IPS-NIHi11 (cell line): ENCODE measurements at places on chromosomes 5 and 9.

DNA sequence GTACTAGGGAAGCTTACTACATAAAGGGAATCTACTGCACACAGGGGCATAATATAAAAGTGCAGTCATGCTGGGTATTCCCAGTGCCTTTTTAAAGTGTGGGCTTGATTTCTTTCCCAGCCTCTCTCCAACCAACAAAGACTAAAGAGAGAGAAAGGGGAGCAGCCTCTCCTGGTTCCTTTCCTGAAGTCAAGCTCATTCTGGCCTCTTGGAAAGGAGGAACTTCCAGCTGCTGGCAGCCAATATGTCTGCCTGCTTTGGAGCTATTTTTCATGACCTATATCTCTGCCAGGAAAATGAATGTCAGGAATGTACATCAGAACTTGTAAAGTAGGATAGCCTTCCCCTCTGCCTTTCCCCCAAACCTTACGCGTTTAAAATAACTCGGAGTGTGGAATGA lies 57.1 kb downstream of the RAB3C start:
- DNase-seq, result no peak

GRCh38 chr5:52884453-52884852 lies 96.7 kb downstream of the ITGA1 start:
- no peak for DNase-seq

DNA sequence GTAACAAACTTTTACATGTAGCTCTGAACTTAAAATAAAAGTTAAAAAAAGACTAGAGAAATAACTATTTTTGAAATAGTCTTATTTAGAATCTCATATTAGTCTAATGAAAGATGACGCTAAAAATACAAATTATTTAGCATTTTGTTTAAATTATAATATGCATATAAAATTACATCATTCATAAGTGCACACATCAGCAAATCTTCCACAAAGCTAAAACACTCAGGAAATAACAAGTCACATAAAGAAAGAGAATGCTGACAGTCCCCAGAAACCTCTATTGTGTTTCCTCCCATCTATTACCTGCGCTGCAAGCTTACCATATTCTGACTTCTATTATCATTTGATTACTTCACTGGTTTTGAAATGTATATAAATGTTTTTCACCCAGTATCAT lies 986.9 kb upstream of the SEMA6A start:
- no peak for DNase-seq

- no peak for DNase-seq
These were observed 531.6 kb upstream of the CLINT1 start for GRCh38 chr5:158390577-158390976.

- no peak for DNase-seq
These were observed 59.6 kb downstream of the GCNT4 start for GRCh38 chr5:74992791-74993190.

- peak; percentile 74 for DNase-seq
These were observed 43.5 kb upstream of the DNAH5 start for GRCh38 chr5:13987843-13988464.

GRCh38 chr5:59863777-59864176 lies 29.7 kb downstream of the PDE4D start:
- no peak for DNase-seq
